ENCODE measurements at places on chromosomes 6 and 20.

DNA sequence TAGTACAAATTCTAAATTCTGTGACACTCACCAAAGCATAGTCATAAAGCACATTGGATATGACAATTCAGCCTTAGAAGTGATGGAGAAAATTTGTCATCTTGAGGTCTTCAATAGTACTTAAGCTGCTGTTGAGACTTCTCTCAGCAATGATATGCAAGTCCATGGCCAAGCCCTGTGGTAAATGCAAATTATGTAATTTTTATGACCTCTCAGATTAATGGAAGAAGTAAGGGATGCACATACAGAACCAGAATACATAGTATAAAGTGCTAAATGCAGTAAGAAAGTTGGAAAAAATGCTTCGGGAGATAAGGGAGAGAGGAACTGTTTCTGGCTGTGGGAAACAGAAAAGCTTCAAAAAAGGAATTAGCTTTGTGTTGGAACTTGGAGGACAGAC, 700.7 kb downstream of the RNF144B start:
- no peak for DNase-seq

- DNase-seq: no peak
These were observed 11.3 kb upstream of the ADGB start for GRCh38 chr6:146587459-146587858.

DNA sequence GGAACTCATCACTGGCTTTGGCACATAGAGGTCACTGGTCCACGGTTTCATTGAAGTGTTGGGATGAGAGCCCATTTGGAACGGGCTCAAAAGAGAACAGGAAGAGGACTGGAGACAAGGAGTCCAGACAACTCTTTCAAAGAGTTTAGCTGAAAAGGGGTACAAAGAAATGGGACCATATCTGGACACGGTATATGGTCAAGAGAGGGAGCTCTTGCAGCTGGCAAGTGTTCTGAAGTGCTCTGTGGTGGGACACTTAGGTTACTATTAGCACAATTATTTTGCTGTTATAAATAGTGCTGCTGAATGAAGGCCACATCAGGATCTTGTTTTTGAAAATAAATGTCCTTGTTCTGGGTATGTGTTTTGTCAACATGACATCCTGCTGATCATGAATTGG, 4.6 kb downstream of the SGK2 start:
- no peak for DNase-seq

DNA sequence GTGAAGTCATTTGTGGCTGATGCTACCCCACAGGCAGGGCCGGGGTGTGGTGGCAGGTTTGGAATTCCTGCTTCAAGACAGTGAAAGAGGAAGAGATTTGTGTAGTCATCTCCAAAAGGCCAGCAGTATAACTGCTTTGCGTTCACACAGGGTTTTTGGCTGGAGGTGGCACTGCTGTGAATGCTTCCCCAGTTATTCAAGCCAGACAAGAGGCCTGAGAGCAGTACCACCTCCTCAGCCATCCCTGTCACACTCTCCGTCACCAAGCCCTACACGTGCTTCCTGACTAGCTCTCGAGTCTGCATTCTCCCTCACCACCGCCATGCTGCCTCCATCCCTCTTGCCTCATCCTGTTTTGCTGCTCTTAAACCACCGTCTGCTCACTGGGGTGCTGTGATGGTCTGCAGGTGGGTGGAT, 23.9 kb downstream of the ARMC2 start:
- no peak for DNase-seq

DNA sequence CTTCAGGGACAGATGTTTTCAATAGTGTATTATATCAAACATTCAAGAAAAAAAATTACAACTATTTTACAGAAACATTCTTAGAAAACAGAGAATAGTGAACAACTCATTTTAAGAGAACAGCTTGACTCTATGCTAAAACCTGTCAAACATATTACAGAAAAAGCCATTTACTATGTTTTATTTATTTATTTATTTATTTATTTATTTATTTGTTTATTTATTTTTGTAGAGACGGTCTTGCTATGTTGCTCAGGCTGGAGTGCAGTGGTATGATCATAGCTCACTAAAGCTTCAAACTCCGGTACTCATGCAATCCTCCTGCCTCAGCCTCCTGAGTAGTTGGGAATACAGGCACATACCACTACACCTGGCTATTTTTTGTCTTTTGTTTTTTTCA, 317.9 kb upstream of the HTR1E start:
- DNase-seq: no peak

- no peak for DNase-seq
These were observed 143.2 kb downstream of the PTCHD4 start for GRCh38 chr6:47967843-47968242.

GRCh38 chr6:43492673-43493072, 15.3 kb downstream of the TJAP1 start:
- DNase-seq: no peak

- DNase-seq: no peak
These were observed 215.5 kb upstream of the MCHR2 start for GRCh38 chr6:100209323-100210136.

GRCh38 chr20:51542571-51543421, at the start of gene NFATC2:
NFATC2 (minus strand) TSS chr20:51542719; CDS start chr20:51542499, 220 bp downstream.
- DNase-seq: no peak

- no peak for DNase-seq
These were observed 42.9 kb upstream of the ZFP64 start for GRCh38 chr20:52234302-52235045.

DNA sequence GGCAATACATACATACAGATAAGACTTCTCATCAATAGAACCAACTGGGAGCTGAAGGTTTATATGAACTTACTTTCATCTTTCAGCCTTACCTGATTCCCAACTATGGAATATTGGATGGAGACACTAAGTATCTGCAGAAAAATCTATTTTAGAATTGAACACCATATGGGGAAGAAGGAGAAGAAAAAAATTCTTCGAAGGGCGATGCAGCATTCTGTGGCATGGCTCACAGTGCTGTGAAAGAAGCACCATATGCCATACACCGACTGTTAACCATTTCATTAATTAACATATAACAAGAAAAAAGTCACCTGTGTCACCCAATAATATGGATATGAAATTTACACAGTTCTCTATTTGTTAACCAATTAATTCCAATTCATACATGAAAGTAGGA, 1374.4 kb upstream of the MAP3K7 start:
- no peak for DNase-seq

DNA sequence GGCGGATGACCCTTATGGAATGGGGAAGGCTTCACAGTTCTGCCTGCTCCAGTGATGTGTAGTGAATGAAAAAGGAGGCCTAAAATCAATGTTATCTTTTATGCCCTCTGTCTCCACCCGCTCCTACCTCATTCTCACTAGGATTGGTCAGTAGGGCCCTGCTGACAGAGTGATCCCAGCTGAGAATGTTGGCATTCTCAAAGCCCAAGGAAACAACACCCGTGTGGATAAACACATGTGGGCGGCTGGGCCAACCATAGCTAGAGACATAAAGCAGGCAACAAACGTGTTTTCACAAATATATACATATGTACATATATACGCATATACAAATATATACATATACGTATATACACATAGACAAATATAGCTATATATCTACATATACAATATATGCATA, 4.5 kb downstream of the RIPK1 start:
- DNase-seq: no peak

All from RWPE2 (cell line).